NCI-H1694 (cell line): ENCODE measurements at places on chromosomes 12 and 14.

GRCh38 chr12:121289962-121290361 is 6.5 kb downstream of the CAMKK2 start:
- DNase-seq, result no peak

DNA sequence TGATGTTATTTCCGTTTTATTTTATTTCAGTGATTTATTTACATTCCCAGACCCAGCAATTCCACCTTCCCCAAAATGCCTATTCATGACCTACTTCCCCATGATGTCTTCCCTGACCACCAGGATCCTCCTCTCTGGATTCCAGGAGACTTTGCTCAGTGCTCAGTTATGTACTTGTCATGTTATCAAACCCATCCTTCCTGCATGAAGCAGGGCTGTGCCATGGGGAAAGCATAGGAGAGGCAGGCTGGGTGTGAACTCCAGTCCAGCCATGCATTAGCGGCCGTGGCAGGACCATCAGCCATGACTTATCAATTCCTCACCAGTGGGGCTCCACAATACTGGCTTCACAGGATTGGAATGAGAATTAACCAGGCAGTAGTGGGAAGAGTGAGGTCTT is 57.8 kb downstream of the B4GALNT3 start:
- no peak for DNase-seq

GRCh38 chr12:59452259-59452658 is 143.6 kb upstream of the SLC16A7 start:
- no peak for DNase-seq

DNA sequence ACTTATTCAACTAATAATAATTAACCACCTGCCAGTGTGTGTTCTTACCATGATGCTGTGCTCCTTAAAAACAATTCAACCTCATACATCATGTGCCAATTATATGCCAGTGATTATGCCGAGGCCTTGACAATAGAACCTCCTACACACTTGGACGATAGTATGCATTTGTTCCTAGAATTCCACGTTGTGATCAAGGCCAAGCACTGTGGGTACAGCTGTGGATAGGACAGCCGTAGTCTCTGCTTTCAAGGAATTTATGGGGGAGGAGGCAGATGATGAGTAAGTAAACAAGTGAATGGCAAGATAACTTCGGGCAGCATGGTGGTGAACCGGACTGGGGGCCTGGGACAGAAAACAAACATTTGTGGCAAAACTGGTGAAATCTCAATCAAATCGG is 18.0 kb upstream of the MYO1H start:
- no peak for DNase-seq

DNA sequence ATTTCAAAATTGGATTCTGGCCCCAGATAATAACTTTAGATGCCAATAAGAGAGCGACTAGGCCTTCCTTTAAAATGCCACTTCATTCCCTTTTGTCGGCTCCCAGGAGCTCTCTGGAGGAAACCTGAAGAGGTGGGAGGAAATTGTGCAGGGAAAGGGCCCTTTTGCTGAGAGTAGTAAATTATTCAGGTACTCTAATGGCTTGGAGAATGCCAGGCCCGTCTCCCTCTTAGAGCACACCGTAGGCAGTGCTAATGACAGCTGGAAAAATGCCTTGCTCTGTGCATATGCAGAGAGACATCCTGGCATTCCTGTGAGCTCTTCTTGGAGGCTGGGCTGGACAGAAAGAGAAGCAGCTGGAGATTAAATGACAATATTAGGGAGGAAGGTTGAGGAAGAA is 115.0 kb upstream of the RPH3A start:
- DNase-seq, result no peak

- DNase-seq, result no peak
Observed at GRCh38 chr12:95995238-95996031, 709 bp downstream of the HAL start.

- DNase-seq, result no peak
Observed at GRCh38 chr14:36976571-36977023, 195.8 kb downstream of the SLC25A21 start.

GRCh38 chr14:76307786-76308780 is 67.9 kb upstream of the ESRRB start:
- DNase-seq, result no peak

- DNase-seq, result no peak
Observed at GRCh38 chr12:42846782-42847181, 257.2 kb upstream of the PRICKLE1 start.

- DNase-seq, result peak; percentile 84
Observed at GRCh38 chr12:121718653-121719239, 6.2 kb downstream of the TMEM120B start.

GRCh38 chr12:90826036-90826435 is 128.9 kb downstream of the CCER1 start:
- no peak for DNase-seq

GRCh38 chr12:29703528-29703927 is 80.2 kb downstream of the TMTC1 start:
- no peak for DNase-seq

GRCh38 chr14:63432888-63433552 is 110.2 kb downstream of the PPP2R5E start:
- no peak for DNase-seq

- no peak for DNase-seq
Observed at GRCh38 chr14:98408024-98408555, 863.9 kb downstream of the BCL11B start.

DNA sequence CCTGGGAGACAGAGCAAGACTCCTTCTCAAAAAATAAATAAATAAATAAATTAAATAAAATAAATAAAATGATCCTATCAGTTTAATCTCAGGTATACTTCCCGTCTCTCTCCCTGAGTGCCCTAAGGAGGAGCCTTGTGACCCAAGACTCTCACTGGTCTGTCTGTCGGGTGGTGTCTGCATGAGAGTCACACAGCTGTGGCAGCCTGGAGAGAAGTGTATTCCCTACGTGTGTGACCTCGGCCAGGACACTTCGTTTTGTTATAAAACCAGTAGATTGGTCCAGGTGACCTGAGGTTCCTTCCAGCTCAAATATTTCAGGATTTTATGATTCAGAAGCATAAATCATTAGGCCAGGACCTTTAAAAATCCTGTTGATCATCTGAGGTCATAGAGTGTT is 4.8 kb downstream of the SYNE3 start:
- no peak for DNase-seq

GRCh38 chr14:59534361-59534987 is 42.1 kb downstream of the CCDC175 start:
- DNase-seq, result no peak

DNA sequence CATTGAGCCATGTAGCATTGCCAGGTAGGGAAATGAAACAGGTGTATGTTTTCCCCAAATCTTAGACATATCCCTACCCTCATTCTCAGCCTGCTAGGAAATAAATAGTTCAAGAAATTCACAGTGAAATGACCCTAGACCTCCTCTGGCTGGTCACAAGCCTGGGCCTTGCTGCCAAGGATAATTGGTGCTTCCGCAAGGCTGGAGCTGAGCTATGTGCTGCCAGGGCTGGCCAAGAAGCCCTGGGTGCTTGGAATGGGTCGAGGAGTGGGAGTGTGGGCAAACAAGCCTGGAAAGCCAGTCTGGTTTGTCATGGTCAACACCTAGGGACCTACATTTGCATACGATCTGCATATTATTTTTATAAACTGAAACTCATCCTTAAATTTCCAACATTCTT is 31.3 kb upstream of the SLC10A1 start:
- no peak for DNase-seq

GRCh38 chr14:73965216-73965615 is 15.1 kb downstream of the COQ6 start:
- no peak for DNase-seq

DNA sequence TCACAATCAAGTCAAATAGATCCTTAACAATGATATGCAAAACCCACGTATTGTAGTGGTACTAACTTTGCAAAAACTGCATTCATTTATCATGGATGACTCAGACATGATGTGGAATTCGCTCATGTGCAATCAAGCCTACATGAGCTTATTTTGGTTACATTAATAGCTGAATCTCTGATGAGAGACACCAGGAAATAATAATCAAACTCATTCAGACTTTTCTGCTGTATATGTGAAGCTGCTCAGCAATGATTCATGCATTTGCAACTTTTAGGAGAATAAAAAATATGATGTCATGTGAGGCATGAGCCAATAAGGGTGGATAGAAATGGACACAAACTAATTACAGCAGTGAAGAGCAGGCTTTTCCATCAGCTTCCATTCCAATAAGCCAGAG is 1075.8 kb upstream of the TMEM132C start:
- DNase-seq, result no peak

GRCh38 chr12:70443062-70443673 is 77.1 kb downstream of the KCNMB4 start:
- DNase-seq, result no peak

GRCh38 chr12:90836689-90837088 is 118.3 kb downstream of the CCER1 start:
- no peak for DNase-seq

DNA sequence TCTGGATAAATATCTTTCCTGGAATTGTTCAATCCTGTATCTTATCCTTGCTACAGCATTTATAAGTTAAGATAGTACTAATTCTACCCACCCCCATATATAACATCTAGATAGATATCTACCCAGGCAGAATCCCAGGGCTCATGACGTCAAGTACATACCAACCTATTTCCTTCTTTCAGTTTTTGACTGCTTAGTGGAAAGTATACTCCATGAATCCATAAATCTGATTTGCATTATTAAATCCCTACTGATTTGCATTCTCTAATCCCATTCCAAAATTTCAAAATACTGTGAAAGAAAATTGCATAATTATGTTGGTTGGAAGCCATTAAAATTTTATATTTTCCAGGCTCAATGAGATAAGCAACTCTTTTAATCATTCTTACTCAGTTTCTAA is 111.7 kb downstream of the KITLG start:
- no peak for DNase-seq

DNA sequence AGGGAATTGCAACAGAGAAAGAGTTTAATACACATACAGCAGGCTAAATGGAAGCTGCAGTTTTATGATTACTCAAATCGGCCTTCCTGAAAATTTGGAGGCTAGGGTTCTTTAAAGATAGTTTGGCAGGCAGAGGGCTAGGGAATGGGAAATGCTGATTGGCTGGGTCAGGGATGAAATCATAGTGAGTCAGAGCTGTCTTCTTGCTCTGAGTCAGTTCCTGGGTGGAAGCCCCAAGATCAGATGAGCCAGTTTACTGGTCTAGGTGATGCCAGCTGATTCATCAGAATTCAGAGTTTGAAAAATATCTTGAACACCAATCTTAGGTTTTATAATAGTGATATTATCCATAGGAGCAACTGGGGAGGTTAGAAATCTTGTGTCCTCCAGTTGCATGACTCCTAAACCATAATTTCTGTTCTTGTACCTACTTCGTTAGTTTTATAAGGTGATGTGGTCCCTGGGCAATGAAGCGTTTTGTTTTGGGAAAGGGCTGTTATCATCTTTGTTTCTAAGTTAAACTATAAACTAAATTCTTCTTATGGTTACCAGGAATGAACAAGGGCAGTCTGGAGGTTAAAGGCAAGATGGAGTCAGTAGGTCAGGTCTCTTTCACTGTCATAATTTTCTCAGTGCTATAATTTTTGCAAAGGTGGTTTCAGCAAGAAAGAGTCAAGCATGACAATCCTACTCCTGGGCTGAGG is 257.8 kb upstream of the CCDC196 start:
- DNase-seq, result no peak

- DNase-seq, result no peak
Observed at GRCh38 chr14:89011355-89012281, 187.2 kb downstream of the TTC8 start.

DNA sequence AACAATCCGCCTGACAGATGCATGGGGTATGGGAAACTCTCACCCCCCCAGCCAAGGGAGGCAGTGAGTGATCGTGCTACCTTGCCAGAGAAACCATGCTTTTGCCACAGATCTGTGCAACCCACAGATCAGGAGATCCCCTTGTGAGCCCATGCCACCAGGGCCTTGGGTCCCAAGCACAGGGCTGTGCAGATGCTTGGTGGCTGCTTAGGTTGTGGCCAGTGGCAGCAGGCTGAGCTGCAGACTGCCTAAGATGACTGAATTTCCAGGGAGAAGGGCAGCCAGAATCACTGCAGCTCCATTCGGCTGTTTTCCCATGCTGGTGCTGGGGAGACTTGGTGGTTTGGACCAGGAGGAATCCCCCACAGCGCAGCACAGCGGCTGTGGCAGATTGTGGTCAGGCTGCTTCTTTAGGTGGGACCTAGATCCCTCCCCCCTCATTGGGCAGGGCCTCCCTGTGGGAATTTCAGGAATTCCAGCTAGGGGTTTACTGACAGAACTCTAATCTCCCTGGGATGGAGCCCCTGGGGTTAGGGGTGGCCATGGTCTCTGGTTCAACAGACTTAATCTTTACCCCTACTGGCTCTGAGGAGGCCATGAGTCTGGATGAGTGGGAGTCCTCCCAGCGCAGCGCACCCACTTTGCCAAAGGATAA is 264.6 kb upstream of the DAAM1 start:
- no peak for DNase-seq

DNA sequence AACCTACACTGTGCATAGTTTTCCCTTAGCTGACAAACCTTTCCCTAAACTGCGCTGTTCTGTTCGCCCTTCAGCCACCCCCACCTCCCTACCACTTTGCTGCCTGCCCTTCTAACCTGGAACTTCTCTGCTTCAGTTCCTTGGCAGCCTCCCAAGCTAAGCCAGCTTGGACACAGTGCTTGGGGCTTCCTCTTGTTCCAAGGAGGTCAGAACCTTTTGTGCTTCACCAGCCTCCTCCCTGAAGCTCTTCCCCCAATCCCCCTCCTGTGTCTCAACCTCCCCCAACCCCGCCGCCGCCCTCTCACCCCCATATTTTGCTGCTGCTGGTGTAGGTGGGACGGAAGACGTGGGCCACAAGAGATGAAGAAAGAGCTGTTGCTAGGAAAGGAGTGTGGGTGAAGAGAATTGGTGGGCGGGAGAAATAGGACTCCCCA is 8.1 kb upstream of the RIC8B start:
- no peak for DNase-seq

DNA sequence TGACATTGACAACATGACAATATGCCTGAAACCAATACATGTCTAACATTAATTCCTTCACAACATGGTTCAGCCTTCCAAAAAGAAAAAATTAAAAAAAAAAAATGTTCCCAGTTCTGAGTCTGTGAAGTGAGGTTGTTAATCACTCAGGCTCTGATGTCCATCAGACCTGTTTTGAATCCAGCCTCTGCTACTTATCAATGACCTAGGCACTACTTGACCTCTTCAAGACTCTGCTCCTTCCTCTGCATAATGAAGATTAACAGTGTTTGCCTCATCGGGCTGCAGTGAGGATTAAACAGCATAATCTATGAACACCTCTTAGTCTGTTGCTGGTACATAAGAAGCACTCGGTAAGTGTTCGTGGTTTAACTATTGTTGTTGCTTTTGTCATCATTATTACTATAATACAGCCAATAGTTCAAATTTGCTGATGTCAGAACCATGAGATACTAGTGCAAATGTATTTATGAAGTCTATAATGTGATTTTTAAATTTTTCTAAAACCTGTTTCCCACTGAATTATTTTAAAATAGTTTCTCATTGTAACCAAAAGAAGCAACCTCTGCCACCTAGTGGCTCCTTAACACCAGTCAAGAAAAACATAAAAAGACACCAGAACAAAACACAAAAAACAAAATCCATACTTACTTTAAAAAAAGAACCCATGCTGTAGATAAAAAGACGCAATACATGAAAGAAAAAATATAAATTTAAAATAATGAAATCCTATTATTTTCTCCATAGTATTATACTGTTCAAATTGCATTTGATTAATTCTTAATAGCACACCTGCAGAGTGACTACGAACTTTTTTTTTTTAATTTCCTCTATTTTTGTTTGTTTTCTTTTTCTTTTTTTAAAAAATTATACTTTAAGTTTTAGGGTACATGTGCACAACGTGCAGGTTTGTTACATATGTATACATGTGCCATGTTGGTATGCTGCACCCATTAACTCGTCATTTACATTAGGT is 20.3 kb upstream of the TMX1 start:
- DNase-seq, result peak; percentile 23
